DMS153 (cell line): ENCODE measurements at places on chromosomes 6 and 20.
A peak's percentile ranks its signal among the peaks of the same experiment; 100 is the strongest.

DNA sequence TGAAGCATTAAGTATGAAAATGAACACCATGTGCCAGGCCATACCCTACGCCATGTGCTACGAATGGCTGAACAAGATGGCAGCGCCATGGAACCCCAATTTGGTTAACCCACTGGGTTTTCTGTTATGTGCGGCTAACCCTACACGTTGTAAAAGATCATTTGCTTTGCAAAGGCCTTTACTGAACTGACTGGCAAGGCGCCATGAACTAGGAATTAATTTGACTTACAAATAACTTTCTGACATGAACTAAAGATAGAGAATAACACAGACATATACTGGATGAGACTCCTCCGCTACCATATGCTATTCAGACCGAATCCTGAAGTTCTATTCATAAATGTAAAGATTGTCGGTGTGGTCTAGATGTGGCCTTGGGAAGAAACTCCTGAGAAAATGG is 3.9 kb downstream of the CNKSR3 start:
- no peak for DNase-seq

GRCh38 chr20:50636601-50637540 is 54.5 kb downstream of the RIPOR3 start:
- DNase-seq, result no peak

DNA sequence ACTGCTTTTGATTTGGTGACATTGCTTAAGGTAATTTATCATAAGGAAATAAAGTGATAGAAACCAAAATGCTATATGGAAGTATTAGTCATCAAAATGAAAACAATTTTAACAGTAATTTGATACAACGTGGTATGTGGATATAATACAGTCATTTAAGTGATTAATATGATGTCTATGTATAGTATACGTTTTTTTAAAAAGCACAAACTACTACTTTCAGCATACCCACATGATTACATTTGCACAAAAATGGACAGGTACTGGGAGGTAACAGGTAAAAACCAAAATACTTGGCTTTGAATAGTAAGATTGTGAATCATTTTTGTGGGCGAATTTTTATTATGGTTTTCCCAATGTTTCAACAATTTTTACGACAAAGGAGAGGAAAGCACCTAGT is 97.6 kb downstream of the OGFRL1 start:
- DNase-seq, result no peak

- DNase-seq, result no peak
These were observed 81.2 kb downstream of the PXDC1 start for GRCh38 chr6:3670356-3670755.

- no peak for DNase-seq
These were observed 18.4 kb upstream of the MRPS18A start for GRCh38 chr6:43705996-43706395.

DNA sequence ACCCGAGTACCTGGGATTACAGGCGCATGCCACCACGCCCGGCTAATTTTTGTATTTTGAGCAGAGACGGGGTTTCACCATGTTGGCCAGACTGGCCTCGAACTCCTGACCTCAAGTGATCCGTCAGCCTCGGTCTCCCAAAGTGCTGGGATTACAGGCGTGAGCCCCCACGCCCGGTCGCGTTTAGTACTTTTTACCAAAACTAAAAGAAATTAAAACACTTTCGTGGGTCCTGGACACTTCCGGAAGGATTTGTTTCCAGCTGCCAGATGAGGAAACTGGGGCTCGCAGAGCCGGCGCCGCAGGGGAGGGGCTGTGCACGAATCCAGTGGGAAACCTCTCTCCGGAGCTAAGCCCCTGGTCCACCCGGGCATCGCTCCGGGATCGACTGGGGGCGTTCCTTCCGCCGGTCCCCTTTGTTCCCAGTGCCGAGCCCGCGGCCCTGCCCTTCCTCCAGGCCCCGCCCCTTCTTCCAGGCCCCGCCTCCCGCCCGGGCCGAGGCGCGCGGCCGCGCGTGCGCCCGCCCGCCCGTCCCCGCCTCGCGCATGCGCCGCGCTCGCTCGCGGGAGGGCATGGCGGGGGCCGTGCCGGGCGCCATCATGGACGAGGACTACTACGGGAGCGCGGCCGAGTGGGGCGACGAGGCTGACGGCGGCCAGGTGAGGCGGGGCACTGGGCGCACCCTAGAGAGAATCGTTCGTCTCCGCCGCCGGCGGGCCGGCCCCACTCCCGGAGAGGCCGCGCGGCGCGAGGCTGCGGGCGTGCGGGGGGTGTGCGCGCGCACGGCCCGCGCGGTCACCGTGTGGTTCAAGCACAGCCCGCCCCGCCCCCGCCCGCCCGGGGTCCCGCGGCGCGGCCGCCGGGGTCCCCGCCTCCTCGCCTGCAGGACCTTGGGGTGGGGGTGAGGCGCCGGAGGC is at the start of gene NELFCD:
Gene NELFCD, plus strand, starts transcription at position 546 of the 917 bp plus-strand sequence. Its CDS starts 54 bp downstream, at position 600.
- DNase-seq, result peak; percentile 64

DNA sequence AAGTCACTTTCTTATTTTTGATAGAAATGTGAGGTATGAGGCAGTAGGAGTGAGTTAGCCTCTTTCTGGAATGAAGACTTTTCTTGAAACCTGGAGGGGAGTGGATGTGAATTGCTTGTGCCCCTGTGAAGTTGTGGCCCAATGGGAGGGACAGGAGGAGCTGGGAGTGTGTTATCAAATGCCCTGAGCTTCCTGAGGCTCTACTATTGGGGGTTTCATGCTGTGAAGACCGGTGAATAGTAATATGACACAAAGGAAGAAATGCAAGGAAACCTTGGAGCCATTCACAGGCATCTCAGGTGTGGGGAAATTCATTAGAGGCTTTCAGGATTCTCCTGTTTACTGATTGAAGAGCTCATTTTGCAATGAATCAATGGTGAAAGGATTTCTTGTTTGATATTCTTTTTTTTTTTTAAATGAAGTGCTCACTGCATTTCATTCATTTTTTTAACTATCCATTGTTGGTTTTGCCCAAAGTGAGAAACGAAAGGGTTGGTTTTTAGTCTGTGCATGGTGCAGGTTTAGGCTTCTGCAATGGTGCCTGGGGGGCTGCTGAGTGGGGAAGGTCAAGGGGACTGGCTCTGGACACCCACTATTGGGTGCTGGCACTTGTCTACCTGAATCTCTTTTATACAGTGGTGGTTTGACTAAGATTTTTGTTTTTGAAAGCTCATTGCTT is 8.2 kb downstream of the RNF144B start:
- no peak for DNase-seq

GRCh38 chr6:163738304-163738703 is 323.8 kb downstream of the QKI start:
- no peak for DNase-seq

GRCh38 chr20:8662433-8662954 is 406.4 kb upstream of the PLCB4 start:
- no peak for DNase-seq

DNA sequence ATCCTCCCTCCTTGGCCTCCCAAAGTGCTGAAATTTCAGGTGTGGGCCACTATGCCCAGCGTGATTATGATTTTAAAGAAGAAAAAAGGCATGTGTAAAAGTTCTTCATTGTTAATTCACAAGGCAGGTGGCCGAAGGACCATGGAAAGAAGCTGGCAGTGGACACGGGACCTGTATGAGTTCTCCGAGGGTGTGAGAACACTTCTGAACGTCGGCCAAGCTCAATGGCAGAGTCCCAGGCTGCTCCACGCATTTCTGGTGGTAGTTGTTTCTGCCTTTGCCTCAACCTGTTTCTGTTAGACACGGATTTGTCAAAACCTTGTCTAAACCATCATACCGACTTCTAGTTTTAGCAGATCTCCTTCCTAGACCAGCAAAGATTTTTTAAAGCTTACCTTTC is 36.6 kb downstream of the IL20RA start:
- no peak for DNase-seq

GRCh38 chr6:136763716-136764516 is 28.4 kb downstream of the MAP3K5 start:
- DNase-seq, result no peak

- DNase-seq, result no peak
These were observed 7.4 kb upstream of the HEY2 start for GRCh38 chr6:125742024-125742423.

DNA sequence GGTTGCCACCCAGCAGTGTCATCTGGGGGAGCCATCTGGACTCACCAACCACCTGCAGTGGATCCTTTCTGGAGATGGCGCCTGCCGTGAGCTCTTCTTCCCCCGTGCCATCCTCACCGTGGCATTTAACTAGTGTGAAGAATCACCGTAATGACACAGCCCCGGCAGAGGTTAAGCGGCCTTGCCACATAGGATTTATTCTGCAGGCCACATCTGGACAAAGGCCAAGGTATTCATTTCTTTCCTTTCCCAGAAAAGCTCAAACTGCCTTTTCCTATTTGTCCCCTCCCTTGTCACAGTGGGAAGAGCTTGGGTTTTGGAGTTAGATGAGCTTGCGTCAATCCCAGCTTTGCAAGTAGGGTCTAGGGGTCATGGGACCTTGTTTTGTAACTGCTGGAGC is 88.4 kb downstream of the PXDC1 start:
- no peak for DNase-seq

- no peak for DNase-seq
These were observed 135.1 kb downstream of the SAMD5 start for GRCh38 chr6:147643341-147644200.

GRCh38 chr20:64049060-64049877 is at the start of gene SOX18:
Gene SOX18, minus strand, starts transcription at chr20:64049639. Its CDS starts 123 bp downstream, at chr20:64049516.
- no peak for DNase-seq

DNA sequence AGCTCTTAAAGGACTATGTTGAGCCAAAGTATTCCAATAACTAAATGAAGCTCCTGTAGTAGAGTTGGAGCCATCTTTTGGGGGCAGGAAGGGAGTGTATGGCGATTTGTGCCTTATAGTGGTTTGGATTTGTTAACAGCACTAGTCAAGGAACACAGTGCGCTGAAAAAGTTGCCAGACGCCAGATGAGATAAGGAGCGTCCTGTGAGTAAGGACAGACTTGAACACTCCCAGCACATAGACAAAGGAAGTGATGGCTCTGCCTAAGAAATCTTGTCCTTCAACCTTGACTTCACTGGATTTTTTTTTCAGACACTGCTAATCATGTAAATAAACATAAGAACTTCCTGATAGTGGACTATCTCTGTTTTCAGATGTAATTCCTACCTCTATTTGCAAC is 136.9 kb downstream of the TRMT11 start:
- DNase-seq, result no peak

DNA sequence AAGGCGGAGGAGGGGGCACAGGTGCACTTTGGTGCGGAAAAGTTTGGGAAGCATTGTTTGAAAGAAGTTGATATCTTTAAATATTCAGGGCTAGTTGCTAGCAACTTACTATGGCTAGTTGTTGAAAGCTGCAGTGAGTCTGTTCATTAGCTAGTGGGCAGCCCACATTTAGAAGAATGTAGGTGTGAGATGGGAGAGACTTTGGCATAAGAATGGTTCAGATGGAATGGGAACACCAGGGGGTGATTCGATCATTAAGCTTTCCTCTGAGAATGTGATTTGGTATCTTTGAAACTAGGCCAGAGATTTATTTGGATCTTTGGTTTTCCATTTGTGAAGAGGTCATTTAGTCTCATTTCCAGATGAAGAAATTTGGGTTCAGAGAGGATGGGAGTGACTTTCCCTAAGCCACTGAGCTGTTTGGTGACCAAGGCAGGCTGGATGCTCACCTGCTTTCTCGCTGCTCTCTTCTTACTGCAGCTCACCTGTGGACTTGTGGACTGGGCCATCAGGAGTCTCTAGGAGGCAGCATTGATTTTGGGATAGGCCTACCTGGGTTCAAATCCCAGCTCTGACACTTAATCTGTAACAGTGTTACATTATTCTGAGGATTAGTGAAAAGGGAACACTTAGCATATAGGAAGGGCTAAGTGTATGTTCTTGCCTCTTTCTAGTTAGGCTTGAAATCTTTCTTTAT is 62.9 kb downstream of the CARMIL1 start:
- DNase-seq, result no peak

- peak; percentile 66 for DNase-seq
These were observed 642.1 kb downstream of the EPHA7 start for GRCh38 chr6:92777146-92777740.

DNA sequence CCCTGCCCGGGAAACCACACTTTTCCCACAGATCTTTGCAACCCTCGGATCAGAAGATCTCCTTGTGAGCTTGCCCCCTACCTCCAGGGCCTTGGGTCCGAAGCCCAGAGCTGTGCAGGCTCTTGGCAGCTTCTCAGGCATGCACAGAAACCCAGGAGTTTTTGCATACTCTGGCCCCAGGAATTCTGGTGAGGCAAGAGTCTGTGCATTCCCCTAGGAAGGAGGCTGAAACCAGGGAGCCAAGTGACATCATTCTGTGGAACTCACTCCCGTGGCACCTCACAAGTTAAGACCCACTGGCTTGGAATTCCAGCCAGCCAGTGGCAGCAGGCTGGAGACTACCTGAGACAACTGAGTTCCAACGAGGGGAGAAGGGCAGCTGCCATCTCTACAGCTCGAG is 100.1 kb downstream of the TNFRSF21 start:
- DNase-seq, result no peak

DNA sequence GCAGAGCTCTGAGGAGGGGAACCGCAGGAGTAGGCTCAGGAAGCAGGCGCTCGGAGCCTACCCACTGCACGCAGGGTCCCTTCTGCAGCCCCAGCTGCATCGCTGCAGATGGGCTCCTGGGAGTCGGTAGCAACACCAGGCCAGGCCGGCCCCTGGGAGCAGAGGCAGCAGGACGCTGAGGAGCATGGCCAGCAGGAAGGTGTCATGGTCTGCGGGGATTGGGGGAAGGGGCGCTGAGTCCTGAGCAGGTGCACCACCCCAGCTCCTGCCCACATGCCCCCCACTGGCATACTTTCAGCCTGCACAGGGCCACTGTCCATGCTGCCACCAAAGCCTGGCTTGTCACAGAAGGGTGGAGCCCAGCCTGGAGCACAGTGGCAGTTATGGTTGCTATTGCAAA is 7.7 kb upstream of the GFRA4 start:
- no peak for DNase-seq

- no peak for DNase-seq
These were observed 19.1 kb downstream of the TRIM38 start for GRCh38 chr6:25981568-25982263.

- no peak for DNase-seq
These were observed 14.2 kb downstream of the DNPH1 start for GRCh38 chr6:43215066-43215465.

- no peak for DNase-seq
These were observed 77.5 kb upstream of the GJE1 start for GRCh38 chr6:142055219-142055618.

GRCh38 chr6:126156973-126157372 is 170.6 kb downstream of the TRMT11 start:
- DNase-seq, result no peak

DNA sequence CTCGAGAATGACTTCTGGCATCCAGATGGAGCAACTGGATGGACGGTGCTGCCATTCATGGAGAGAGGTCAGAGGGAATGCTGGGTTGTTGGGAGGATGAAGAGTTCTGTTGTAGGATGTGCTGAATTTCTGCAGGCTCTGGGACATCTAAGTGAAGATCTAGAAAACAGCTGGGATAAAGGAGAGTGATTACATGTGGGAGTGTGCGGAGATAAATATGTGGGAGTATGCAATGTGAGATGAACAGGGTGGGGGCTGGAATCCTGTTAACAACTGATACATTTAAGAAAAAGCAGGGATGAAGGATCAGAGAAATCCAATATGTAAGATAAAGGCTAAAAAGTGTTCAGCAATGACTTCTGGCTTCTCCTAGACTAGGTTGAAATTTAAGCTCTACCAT is 43.1 kb downstream of the FAXC start:
- no peak for DNase-seq
